NAMALWA (cell line): ENCODE measurements at places on chromosomes 5 and 9.

GRCh38 chr5:156896546-156896945 is 46.5 kb downstream of the PPP1R2B start:
- DNase-seq = no peak

GRCh38 chr9:94165592-94166235 is 81.5 kb downstream of the PTPDC1 start:
- DNase-seq = peak; percentile 98

GRCh38 chr9:137945581-137945980 is 68.0 kb downstream of the CACNA1B start:
- no peak for DNase-seq

DNA sequence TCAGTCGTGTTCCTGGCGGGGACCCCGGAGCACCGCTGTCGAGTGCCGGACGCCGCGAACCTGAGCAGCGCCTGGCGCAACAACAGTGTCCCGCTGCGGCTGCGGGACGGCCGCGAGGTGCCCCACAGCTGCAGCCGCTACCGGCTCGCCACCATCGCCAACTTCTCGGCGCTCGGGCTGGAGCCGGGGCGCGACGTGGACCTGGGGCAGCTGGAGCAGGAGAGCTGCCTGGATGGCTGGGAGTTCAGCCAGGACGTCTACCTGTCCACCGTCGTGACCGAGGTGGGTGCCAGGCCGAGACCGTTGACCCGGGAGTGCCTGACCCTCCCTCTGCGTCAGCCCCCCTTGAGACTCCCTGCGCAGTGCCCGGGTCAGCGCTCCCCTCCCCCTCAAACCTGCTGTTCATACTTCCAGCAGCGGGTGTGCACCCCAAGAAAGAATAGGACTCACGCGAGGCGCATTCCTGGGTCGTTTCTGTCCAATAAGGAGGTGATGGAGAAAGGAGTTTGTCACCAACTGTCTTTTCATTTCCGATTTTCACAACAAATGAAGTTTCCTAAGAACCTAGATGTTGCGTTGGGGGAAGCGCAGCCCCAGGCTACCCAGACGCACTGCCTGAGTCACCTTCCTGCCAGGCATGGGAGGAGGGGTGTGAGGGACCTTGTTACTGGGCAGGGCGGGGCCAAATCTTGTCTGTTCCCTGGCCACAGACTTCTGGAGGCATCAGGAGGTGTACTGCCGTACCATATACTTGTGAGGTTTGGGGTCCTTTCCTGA is 722 bp downstream of the SLC22A4 start:
- peak; percentile 11 for DNase-seq

- DNase-seq = no peak
Measured at GRCh38 chr5:160747987-160748386, 104.0 kb downstream of the ATP10B start.

- no peak for DNase-seq
Measured at GRCh38 chr9:130287736-130288135, 22.2 kb downstream of the HMCN2 start.

GRCh38 chr9:122125158-122125508 is 32.0 kb upstream of the TTLL11 start:
- peak; percentile 85 for DNase-seq

DNA sequence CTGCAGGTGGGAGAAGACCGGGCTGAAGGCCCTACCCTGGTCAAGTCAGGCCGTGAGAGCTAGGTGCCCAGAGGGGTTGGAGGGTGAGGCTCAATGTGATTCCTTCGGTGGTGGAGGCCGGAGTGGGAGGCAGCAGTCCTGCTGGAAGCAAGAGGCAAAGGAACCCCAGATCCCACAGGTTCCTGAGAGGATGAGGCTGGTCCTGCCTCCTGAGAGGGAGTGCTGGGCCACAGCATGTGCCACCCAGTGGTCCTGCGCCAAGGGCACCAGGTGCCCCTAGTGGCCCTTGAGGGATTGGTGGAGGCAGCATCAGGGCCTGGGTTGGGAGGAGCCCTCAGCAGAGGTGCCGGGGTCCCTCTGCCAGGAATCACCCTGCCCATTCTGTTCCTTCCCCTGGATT is 59.1 kb downstream of the BARX1 start:
- no peak for DNase-seq

- peak; percentile 9 for DNase-seq
Measured at GRCh38 chr5:163269624-163270023, 167.8 kb upstream of the CCNG1 start.

- no peak for DNase-seq
Measured at GRCh38 chr9:126419475-126419874, 92.8 kb downstream of the MVB12B start.

GRCh38 chr9:133238272-133238850 is 29.3 kb upstream of the OBP2B start:
- peak; percentile 7 for DNase-seq

DNA sequence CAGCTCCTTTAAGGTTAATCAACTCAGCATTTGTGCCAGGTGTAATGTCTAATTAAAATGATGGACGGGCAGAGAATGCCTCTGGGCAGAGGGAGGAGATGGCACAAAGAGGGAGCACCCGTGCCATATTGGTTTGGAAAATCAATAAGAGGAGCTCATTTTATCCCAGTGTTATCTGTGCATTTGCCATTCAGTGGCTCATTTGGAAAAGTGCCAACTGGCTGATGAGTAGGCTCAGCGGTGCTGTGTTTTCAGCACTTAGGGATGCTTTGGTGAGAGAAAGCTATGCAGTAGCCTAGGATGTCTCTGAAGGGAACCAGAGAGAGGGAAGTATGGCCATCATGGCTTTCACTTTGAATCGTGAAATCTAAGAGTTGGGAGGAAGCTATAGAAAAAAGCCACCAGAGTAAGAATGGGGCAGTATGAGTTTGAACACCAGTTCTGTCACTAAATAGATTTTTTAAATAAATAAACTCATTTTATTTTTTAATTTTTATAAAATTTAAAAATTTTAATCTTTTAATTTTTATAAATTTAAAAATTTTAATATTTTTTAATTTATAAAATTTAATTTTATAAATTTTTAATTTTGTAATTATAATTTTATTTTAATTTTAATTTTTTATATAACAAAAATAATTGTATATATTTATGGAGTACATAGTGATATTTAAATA is 472.8 kb downstream of the BRINP1 start:
- no peak for DNase-seq

- DNase-seq = no peak
Measured at GRCh38 chr5:560792-561166, 36.5 kb upstream of the SLC9A3 start.

- no peak for DNase-seq
Measured at GRCh38 chr5:161483721-161484120, 62.8 kb downstream of the GABRB2 start.

DNA sequence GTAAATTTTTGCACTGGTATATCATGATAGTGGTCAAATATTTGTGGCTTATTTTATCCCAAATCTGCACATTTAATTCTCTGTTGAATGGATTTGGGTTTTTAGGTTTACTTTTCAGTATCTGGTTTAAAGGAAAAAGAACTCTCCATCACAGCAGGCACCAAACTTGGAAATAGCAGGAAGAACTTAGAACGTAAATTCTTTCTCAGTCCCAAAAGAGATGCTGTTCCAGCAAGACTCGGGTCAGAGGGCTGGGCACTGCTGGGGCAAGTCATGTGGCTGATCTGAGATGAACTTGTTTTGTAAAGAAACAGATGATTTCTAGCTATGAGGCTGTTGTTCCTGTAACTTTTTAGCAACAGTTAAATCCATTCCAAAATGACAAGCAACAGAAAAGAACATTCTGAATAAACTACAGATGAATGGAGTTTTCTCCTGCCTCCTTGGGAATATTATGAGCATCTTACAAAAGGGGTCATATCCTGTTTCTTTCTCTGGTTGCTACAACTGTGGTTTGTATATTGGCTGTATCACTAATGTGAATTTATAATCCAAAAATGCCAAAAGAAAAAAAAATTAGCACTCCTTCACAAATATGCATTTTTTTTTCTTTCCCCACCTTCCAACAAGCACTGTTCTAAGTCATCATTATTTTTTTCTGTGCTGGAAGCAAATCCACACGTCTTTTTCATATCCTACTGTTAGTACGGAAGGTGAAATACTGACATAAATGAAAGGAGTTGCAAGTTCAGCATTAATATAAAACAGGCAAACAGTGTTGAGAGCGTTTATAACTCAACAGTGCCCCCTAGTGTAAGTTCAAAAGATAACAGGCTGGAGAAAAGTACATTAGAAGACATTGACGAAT is 31.1 kb downstream of the OR2K2 start:
- DNase-seq = peak; percentile 65

- no peak for DNase-seq
Measured at GRCh38 chr5:27516437-27516836, 478.1 kb upstream of the CDH9 start.

DNA sequence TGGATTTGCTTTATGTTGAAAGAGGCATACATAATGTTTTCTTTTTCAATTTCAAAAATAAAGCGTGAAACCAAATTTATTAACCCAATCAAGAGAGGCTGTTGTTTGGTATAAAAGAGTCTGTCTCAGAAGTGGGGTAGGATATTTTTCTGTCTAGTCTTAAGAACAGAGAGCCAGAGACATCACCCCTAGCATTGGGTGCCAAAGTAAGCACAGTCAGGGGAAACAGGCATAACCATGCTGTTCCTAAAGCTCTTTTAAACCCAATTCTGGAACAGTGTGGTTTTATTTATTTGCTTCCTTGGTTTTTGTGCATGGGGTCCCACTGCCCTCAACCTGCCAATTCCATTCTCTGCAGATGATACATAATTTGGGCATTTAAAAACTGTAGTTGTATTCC is 88.2 kb downstream of the UBE2R2 start:
- DNase-seq = no peak

GRCh38 chr9:3751125-3751758 is 225.4 kb upstream of the RFX3 start:
- no peak for DNase-seq

GRCh38 chr5:60504342-60504741 is 195.6 kb downstream of the DEPDC1B start:
- no peak for DNase-seq

DNA sequence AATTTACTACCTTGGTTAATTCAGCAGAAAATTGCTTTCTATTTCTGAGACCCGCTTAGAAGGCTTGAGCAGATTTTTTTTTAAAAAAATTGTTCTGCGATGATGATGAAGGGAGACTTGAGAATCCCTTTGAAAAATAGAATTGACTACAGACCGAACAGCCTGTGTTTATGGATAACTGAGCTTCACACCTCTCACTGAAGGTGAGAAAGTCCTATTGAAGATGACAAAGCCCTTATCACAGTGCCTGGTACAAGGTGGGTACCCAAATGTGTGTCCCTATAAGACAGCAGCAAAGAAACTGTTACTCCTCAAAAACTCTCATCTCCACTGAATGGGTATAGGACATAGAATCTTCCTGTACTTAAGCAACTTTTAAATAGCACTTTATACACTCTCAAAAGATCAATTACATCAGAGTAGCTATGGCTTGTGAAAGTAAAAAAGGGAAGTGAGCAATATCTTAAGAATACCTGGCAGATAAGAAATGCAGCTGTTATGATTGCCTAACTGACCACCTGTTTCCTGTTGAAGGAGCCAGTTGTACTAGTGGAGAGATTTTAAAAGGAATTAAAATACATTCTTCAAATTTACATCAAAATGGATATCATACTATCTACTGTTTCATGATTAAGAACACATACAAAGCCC is 419.7 kb downstream of the CHSY3 start:
- peak; percentile 89 for DNase-seq

GRCh38 chr9:111005746-111006470 is 32.4 kb downstream of the LPAR1 start:
- no peak for DNase-seq

GRCh38 chr9:9521033-9521779 is 1091.6 kb downstream of the PTPRD start:
- no peak for DNase-seq

- no peak for DNase-seq
Measured at GRCh38 chr5:109305352-109305751, 104.4 kb downstream of the PJA2 start.

GRCh38 chr5:124923131-124923530 is 176.7 kb upstream of the ZNF608 start:
- DNase-seq = peak; percentile 37

- DNase-seq = no peak
Measured at GRCh38 chr9:77616191-77616590, 31.9 kb downstream of the GNA14 start.

GRCh38 chr9:106862821-106863720 is at the start of gene ZNF462:
TSS of gene ZNF462 (plus strand) at chr9:106863166. CDS start at chr9:106923384, 60,218 bp downstream.
- DNase-seq = no peak

DNA sequence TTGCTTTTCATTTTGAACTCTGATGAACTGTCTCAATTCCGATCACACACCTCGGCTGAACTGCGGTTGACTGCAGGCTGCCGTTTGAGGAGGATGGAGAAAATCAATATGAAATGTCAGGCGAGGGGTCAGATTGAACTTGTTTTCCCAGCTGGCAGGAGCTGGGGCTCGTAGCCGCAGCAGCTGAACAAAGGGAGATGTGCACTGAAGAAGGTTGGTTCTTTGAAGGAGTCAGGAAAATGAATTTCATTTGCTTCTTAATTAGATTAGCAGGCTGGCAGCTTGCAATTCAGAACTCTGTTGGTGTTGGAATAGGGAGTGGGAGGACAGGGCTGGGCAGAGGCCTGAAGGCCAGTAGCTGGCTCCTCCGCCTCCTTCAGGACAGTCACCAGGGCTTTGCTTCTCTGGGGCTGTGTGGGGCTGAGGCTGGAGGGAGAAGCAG is 117.4 kb upstream of the GPR151 start:
- DNase-seq = no peak

DNA sequence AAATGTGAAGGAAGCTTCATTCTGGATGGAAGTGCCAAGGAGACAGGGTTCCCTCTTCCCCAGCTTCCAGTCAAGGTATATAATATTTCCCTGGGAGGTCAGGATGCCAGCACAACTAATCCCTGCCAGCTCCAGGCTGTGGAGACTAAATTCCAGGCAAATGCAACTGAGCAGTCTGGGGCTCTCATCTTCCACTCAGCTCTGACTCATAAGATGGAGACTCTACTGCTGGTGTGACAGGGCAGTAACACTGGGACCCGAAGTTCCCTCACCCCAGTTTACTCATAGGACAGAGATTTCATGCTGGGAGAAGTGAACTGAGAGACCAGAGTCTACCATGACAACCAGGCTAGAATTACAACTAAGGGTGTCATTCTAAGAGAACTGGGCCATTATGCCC is 235.4 kb downstream of the FSTL4 start:
- no peak for DNase-seq

GRCh38 chr9:125140576-125140975 is 2.8 kb downstream of the SCAI start:
- no peak for DNase-seq

DNA sequence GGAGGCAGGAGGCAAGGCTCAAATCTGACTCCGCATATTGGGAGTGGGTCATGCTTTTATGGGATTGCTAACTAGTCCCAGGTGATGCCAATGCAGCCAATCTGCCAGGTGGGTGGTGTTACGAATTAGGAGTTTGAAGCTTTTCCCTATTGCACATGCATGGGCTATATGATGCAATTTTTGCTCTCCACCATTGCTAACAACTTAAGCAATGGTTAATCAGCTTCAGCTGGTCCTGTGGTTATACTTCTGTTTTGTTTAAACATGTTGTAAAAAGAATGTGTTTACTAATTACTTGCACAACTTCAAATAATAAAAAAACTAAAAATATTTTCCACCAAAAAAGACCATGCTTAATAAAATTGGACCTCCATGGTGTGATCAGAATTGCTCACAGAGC is 55.7 kb downstream of the SHC3 start:
- no peak for DNase-seq
